ENCODE measurements at places on chromosomes 4 and X. TPM values are rescaled to one million over a fixed set of nuclear protein-coding genes. Genes with fewer than 3 reads are reported as not detected.

DNA sequence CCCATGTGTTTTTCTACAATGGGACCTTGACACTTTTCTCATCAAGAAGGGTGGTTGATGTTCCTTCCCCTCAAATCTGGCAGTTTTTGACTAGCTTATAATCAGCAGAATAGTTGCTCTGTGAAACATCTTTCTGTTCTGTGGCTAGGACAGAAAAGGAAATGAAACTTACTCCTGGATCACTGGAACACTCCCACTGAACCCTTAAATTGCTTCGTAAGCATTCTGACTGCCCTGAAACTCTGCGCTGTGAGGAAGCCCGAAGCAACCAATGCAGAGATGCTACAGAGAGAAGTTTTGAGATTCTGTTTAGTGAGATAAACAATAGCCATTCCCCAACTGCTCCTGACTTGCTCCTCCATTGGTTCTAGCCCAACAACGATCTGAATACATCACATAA lies 602.2 kb downstream of the CENPC start:
- DNase-seq, result no peak

- DNase-seq, result no peak
Observed at GRCh38 chr4:139986689-139987501, 167.1 kb downstream of the MAML3 start.

GRCh38 chr4:8589336-8589735 lies 3.2 kb upstream of the CPZ start:
- DNase-seq, result no peak

DNA sequence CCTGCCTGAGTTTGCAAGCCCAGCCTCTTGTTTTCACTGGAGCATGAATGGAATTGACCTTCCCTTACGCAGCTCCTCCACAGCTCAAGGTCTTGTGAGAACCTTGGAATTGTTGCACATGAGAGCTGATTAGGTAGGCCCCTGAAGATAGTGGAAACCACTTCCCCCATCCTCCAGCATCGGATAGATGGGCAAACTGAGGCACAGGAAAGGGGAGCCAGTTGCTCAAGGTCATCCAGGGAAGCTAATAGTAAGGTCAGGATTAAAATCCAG lies 27.2 kb downstream of the PJA1 start:
- no peak for DNase-seq

- DNase-seq, result no peak
Observed at GRCh38 chr4:89134775-89135319, 23.5 kb downstream of the TIGD2 start.

DNA sequence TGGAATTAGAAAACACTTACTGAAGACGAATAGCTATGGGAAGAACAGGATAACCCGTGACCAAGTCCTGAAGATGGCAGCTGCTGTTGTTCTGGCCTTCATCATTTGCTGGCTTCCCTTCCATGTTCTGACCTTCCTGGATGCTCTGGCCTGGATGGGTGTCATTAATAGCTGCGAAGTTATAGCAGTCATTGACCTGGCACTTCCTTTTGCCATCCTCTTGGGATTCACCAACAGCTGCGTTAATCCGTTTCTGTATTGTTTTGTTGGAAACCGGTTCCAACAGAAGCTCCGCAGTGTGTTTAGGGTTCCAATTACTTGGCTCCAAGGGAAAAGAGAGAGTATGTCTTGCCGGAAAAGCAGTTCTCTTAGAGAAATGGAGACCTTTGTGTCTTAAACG lies 2.4 kb downstream of the AGTR2 start:
- no peak for DNase-seq

GRCh38 chr4:8698341-8699062 lies 105.9 kb downstream of the CPZ start:
- no peak for DNase-seq

- DNase-seq, result no peak
Observed at GRCh38 chr4:61274286-61274685, 74.2 kb downstream of the ADGRL3 start.

DNA sequence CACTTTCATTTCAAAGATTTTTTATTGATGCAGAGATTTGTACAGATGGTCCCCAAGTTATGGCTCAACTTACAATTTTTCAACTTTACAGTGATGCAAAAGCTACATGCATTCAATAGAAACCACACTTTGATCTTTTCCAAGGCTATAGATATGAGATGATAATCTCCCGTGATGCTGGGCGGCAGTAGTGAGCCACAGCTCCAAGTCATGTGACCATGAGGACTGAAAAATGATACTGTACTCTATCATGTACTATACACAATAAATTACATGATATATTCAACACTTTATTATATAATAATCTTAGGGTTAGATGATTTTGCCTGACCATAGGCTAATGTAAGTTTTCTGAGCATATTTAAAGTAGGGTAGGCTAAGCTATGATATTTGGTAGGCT lies 14.0 kb upstream of the GASK1B start:
- no peak for DNase-seq

DNA sequence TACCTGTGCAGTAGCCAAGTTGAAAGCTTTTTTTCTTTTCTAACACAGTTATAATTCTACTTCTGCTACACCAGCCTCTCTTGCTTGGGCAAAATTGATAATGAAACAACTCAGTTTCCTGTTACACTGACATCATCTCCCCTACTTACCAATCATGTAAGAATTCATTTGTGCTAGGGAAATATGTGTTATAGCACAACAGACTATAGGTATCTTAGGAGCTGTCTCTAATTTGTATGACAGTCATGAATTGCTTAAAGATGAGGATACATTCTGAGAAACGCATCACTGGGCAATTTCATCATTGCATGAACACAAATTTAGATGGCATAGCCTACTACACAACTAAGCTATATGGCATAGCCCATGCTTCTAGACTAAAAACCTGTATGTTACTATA lies 246.3 kb upstream of the ANKRD50 start:
- no peak for DNase-seq

- DNase-seq, result no peak
Observed at GRCh38 chrX:122703762-122704161, 480.3 kb upstream of the GRIA3 start.

GRCh38 chr4:187183826-187184225 lies 460.2 kb upstream of the FAT1 start:
- DNase-seq, result no peak

- no peak for DNase-seq
Observed at GRCh38 chr4:183611210-183611830, 47.7 kb downstream of the RWDD4 start.

GRCh38 chr4:117434424-117434823 lies 349.0 kb upstream of the TRAM1L1 start:
- DNase-seq, result no peak

GRCh38 chr4:112895811-112896608 lies 153.4 kb upstream of the ANK2 start:
- peak; percentile 54 for DNase-seq

DNA sequence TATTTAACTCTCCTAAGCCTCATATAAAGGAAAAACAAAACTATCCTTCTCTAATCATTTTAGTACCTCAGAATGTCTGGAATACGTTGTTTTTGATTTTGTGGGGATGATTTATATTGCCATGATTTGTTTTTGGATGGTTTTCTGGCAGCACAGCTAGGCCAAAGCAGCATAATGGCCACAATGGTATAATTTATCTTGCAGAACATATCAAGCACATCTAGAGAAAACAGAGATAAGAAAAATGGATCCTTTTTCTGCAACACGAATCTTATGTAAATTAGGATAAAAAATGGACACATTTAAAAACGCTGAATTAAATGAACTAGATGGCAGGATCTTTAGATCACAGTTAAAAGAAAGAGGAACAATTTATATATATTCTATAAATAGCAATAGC lies 269.9 kb upstream of the FAT4 start:
- DNase-seq, result no peak

DNA sequence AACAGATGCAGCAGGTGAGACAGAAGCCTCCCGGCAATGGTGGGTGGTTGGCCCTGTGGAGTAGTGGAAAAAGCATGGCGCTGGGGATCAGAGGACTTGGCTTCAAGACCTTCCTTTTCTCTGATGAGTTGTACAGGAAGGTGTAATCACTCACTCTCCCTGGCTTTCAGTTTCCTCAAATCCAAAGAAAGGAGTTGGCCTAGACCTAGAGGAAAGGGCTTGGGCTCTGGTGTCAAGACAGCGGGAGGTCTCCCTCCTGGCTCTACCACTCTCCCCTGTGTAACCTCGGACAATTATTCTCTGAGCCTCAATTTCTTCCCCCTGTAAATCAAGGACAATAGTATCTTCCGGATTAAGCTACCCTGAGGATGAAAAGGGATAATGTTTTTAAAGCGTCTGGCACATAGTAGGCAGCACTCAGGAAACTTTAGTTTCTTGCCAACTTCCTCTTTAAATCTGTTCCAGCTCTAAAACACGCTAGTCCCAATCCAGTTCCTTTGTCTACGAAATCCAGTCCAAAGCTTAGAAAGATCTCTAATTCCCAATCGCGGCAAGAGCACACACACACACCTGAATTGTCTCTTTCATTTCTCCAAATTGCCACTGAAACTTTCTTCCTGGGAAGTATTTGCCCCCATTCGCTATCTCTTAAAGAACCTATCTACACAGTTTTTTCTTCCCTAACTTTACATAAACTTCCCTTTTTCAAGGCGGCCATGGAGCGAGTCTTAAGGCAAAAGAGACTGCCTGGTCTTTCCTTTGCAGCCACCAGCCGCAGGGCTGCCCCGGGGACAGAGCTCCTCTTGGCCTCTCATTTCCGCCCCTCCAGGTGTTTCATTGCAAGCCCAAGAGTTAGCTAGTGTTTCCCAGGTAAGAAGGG lies 29.9 kb upstream of the GPC4 start:
- DNase-seq, result no peak

- no peak for DNase-seq
Observed at GRCh38 chr4:170248029-170248428, 158.3 kb upstream of the AADAT start.

DNA sequence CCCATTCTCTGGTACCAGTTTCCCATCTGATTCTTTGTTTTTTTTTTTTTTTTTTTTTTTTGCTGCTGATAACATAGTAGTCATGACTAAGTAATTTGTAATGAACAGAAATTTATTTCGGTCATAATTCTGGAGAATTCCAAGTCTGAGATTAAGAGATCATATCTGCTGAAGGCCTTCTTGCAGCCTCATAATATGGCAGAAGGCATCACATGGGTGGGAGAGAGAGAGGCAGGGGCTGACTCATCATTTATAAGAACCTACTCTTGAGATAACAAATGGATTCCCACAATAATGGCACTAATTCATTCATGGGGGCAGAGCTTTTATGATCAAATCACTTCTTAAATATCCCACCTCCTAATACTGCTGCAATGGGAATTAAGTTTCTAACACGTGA lies 1034.3 kb downstream of the STIM2 start:
- no peak for DNase-seq

DNA sequence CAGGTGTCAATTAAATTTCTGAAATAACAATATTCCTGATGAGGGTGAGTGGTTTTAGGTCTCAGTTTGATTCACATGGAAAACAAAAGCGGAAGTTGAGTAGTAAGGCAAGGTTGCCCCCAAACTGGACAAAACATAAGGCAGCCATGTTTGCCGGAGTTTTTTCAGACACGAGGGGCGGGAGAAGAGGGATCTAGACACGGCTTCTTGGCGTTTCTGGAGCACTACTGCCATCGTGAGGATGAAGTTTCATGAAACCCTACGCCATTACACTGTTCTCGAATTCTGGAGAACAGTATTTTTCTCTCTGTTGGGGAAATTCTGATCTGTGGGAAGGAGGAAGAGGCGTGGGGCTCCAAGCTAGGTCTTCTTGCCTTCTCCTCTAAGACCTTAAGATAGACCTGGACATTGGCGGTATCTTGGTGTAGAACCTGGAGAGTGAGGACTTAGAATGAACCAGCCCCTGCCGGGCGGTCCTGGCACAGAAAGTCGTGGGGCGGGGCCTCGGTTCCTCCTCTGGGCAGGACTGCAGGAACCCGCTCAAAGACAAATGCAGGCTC lies 160.3 kb downstream of the OR13H1 start:
- peak; percentile 88 for DNase-seq

DNA sequence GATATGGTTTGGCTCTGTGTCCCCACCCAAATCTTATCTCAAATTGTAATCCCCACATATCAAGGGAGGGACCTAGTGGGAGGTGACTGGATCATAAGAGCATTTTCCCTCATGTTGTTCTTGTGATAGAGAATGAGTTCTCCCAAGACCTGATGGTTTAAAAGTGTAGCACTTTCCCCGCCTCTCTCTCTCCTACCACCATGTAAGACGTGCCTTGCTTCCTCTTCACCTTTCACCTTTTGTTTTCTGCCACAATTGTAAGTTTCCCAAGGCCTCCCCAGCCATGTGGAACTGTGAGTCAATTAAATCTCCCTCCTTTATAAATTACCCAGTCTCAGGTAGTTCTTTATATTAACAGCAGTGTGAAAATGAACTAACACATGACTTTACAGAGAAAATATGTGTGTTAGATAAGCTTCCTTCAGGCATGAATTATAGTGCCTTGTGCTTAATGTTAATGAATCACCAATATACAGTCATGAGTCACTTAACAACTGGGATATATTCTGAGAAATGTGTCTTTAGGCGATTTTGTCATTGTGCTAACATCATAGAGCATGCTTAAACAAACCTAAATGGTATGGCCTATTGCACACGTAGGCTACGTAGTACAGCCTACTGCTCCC lies 37.9 kb downstream of the PDGFC start:
- DNase-seq, result no peak

DNA sequence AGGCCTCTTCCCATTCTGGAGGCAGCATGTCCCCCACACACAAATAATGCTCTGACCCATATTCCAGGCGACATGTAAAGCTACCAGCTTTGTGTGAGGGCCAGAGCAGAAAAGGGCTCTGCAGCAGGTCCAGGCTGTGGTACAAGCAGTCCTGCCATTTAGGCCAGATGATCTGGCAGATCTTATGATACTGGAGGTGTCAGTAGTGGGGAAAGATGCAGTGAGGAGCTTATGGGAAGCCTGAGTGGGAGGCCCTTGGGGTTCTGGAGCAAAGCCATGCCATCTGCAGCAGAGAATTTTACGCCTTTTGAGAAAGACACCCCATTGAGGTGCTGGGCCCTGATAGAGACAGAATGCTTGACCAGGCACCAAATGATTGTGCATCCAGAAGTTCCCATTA lies 7.7 kb downstream of the SYN1 start:
- DNase-seq, result no peak

- DNase-seq, result no peak
Observed at GRCh38 chrX:13574600-13574999, 5.2 kb downstream of the EGFL6 start.

- DNase-seq, result no peak
Observed at GRCh38 chr4:7336732-7337131, 98.0 kb downstream of the PSAPL1 start.

- no peak for DNase-seq
Observed at GRCh38 chrX:28039258-28039657, 58.0 kb upstream of the DCAF8L1 start.

- no peak for DNase-seq
Observed at GRCh38 chrX:149717803-149718202, 5.9 kb downstream of the MAGEA11 start.

SMR3B gene
- polyA plus RNA-seq, result not detected

ANXA10 gene
- polyA plus RNA-seq, result 0.14 TPM

XAGE2 gene
- polyA plus RNA-seq, result not detected

PDGFC gene
- polyA plus RNA-seq, result 84.9 TPM

S100G gene
- not detected for polyA plus RNA-seq

PAGE4 gene
- polyA plus RNA-seq, result 0.44 TPM

GPR173 gene
- 16.1 TPM for polyA plus RNA-seq

MAGEA9B gene
- not detected for polyA plus RNA-seq

TGIF2LX gene
- polyA plus RNA-seq, result not detected

ENPEP gene
- 194 TPM for polyA plus RNA-seq

GPR143 gene
- 11.2 TPM for polyA plus RNA-seq

Measured in renal cortex interstitium (tissue), 15 donors.